ENCODE measurements at places on chromosomes 13 and 19.

- no peak for DNase-seq
These were observed 17.4 kb upstream of the C13orf46 start for GRCh38 chr13:113991191-113991669.

- peak; percentile 67 for DNase-seq
These were observed 4.5 kb upstream of the IL12RB1 start for GRCh38 chr19:18091217-18091608.

GRCh38 chr19:41399091-41399490, 1.5 kb downstream of the BCKDHA start:
- DNase-seq: no peak

GRCh38 chr19:17378271-17378670, 1.1 kb upstream of the PLVAP start:
- no peak for DNase-seq

DNA sequence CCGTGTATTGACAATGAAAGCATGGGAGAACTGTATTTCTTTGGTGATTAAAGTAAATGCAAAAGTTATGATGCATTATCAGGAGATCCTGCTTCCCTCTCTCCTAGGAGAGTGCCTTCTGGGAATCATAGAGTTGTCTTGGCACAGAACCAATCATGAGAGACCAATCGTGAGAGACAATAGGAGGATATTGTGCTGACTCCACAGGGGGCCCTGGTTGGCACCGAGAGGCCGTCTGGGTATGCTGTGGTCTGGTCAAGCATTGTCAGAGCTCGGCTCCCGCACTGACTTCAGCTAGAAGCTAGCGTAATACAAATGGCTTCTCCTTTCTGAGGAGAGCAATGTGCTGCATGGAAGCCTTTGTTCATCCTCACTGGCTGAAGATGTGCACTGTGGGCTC, 131.5 kb upstream of the GJB6 start:
- DNase-seq: no peak

DNA sequence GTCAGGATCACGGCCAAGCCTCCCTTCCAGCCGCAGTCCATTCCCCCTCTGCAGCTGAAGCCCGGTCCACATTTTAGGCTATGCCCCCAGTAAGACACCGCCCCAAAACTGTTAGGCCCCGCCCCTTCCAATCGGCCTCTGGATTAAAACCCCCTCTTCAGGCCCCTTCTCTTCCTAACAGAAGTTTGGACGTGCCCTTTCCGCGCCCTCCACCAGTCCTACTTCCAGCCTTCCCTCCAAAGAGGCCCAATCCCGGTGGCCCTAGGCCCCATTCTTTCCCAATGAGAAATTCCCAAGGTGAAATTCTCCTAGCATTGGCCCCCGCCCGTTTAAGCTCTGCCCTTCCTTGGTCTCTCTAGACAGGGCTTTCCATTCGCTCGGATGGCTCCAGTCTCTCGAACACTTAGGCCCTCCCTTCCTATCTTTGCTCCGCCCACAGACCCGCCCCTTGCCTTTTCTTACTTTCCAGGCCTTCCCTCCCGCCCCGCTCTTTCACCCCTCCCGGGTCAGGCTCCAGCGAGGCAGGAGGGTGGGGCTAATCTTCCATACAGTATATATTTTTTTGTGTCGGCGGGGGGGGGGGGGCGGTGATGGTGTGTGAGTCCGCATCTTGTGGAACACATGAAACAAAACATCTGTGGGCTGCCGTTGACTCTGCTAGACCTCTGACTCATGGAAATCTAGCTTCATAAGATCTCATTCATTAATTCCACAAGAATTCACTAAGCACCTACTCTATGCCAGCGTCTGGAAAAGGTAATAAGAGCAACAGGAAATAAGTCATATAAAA, 13.6 kb downstream of the LTBP4 start:
- DNase-seq: peak; percentile 73

DNA sequence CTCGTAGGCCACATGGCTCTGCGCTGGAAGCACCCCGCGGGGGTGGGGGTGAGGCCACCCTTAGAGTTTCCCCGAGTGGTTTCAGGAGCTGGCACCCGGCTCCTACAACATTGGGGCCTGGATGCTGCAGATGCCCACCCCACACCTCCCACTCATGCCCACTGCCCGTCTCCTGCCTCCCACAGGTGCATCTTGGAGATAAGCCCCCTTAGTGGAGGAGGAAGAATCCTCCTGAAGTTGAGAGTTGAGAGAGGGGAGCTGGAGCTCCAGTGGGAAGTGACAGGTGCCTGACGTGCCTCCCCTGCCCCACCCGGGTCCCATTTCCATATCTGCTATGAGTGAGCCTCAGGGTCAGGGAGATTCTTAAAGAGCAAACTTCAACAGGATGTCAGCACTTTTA, 341.3 kb downstream of the TEX29 start:
- DNase-seq: no peak

GRCh38 chr19:17136021-17136420, 60.4 kb downstream of the MYO9B start:
- no peak for DNase-seq

- no peak for DNase-seq
These were observed 49.3 kb downstream of the IFT88 start for GRCh38 chr13:20616059-20616797.

DNA sequence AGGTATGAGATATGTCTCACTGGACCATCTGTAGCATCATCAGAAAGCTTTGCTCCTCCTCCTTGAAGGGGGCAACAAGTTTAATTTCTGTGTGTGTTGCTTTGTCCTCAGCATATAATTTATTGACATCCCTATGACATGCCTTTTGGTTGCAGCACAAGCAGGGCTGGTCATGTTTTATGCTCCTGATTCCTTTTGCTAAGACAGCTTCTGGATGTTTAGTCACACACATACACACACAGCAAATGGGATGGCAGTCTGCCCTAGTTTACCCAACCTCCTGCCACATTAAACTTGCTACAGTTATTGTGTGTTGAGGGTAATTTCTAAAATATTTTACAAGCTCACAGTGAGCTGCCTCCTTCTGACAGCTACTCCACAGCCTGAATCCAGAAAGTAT, 217.9 kb upstream of the RXFP2 start:
- DNase-seq: no peak

DNA sequence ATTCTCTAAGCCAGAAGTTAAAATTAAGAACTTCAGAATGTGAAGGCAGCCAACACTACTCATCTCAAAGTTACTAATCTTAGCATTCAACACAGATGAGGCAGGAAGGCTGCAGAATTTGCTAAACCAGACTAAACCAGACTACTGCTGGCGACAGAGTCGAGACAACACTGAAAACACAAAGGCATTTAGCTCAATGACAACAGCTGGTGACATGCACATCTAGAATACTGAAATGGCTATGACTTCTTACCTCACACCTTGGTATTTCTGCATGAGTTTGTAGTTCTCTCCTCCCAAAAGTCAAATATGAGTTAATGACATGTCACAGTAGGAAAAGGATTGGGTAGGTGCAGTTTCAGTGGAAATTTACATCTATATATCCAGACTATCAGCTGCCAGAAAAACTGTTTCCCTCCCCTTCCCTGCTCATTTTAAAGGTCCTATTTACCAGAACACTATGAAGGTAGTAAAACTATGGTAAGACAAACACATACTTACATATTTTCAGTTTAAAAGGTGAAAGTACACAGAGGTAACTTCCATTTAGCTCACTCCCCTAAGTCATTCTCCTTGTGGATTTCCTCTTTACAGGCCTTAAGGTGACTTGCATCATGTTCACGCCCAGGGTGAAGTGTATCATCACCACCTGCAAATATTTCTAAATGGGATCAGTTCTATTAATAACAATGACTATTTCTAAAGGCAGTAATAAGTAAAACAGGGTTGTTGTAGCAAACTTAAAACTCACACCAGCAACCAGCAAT, 21.4 kb downstream of the FOXO1 start:
- no peak for DNase-seq

GRCh38 chr19:13712767-13713201, 51.5 kb upstream of the MRI1 start:
- no peak for DNase-seq

DNA sequence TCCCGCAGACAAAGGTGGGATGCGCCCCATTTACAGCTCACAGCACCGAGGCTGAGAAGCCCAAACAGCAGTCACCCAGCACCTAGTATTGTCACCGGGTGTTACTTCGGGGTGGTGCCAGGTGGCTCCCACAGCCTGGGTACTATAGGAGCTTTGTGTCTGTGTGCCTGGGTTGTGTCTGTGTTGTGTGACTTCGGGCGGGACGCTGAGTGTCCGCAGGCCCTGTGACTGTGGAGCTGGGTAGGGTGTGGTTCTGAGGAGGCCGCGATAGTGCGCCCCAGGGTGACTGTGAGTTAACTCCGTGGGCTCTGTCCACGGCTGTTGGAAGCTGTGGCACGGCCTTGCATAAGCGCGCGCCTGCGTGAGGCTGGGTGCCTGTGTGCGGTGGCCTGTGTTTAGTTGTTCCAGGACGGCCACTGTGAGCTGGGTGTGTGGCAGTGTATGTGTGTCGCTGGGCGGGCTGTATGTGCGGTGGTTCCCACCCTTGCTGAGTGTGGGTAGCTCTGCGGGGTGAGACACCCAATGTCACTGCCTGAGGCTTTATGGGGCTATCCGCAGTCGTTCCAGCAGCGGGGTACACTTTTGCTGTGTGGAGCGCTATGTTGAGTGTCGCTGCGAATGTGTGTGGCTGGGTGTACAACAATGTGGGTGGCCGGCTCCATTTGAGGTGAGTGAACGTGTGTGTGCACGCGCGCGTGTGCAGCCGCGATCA, 559 bp upstream of the SSBP4 start:
- DNase-seq: peak; percentile 53

- DNase-seq: no peak
These were observed 505.7 kb downstream of the EFNB2 start for GRCh38 chr13:106029676-106030290.

DNA sequence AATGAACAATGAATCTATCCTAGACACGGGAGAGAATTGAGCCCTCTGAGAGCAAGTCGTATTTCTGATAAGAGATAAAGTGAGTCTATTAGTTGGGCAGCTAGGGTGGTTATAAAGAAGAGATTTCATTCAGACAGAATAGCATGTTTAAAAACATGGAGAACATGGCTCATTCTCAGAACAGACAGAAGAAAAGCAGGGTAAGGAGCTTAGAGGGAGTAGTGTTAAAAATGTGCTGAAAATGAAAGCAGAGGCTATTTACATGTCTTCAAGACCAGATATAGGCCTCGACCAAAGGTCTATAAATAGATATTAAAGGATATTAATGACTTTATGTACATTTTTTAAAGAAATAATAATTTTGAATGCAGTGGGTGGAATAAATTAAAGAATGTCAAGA, 149.5 kb downstream of the SLITRK1 start:
- no peak for DNase-seq

GRCh38 chr13:40306817-40307216, 359.6 kb downstream of the FOXO1 start:
- peak; percentile 53 for DNase-seq

GRCh38 chr13:33723365-33723764, 94.6 kb upstream of the RFC3 start:
- DNase-seq: peak; percentile 27

GRCh38 chr13:85610024-85610423, 189.2 kb downstream of the SLITRK6 start:
- no peak for DNase-seq

GRCh38 chr19:51440846-51441409, 17.3 kb downstream of the SIGLEC8 start:
- peak; percentile 75 for DNase-seq

DNA sequence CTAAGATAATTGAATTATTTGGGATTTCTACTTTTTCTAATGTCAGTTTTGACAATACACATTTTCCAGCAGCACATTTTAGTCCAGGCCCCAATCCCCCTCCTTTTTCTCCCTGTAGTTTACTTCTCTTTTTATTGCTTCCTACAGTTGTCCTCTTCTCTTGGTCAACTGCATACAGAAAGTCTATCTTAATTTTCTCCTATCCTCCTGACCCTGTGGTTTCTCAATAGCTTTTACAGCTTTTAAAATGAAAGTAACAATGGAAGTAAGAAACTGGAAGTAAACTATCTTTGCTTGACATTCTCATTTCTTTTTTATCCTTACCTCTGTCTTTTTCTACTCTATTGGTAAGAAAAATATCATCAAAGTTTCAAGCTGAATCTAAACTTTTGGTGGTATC, 106.5 kb upstream of the OXGR1 start:
- DNase-seq: peak; percentile 39

- DNase-seq: no peak
These were observed 12.4 kb downstream of the RFX1 start for GRCh38 chr19:13993590-13994300.

DNA sequence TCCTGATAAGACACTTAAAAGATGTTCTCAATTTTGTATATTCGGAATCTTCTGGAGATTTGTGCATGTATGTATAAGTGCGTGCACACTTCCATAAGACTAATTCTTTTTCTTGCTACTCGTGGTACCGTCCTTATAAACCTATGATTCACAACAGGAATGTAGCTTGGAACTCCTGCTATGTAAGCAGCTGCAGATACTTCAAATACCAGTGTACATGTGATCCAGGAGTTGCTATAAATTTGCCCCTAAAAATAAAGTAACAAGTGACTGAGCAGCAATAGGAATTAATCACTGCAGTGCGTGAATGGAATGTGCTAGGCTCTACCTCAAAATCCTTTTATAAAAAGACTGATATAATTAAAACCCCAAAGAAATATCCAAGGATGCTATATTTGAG, 214.9 kb downstream of the KLF5 start:
- DNase-seq: no peak

DNA sequence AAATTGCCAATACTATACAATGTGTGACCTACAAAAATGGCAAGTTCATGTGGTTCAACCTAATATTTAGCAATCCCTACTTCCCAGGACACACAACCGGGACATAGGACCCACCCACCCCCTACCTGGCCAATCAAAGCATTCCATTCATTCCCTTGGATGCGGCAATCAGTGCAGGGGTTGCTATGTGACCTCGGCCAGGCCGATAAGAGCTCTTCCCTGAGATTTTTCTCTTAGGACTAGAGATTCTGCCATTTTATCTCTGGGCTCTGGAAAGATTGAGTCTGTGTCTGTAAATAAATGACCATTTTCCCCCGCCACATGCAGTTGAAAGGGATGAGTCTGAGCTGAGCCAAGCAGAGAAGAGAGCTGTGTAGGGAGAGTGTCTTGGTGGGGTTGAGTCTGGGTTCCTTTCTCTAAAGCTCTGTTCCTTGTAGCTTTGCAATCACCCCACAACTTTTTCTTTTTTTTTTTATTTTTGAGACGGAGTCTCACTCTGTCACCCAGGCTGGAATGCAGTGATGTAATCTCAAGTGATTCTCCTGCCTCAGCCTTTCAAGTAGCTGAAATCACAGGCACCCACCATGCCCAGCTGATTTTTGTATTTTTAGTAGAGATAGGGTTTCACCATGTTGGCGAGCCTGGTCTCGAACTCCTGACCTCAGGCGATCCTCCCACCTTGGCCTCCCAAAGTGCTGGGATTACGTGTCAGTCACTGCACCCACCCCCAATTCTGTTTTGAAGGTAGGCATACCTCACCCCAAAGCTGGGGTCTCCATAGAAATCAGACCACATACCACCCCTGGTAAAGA, 7.4 kb downstream of the IFNL1 start:
- DNase-seq: no peak

- peak; percentile 72 for DNase-seq
These were observed at the start of gene FSD1 for GRCh38 chr19:4304538-4305256. FSD1 (plus strand) TSS chr19:4304598; CDS start chr19:4304747, 149 bp downstream.

- peak; percentile 51 for DNase-seq
These were observed 774 bp downstream of the MAN2B1 start for GRCh38 chr19:12665671-12666264.

Measured in suppressor macrophage treated with lipopolysaccharide for 1 hour (primary cell).